ENCODE measurements at places on chromosomes 7 and 10. TPM values are rescaled to one million over a fixed set of nuclear protein-coding genes. Genes with fewer than 3 reads are reported as not detected.

Gene TBX20
- total RNA-seq: not detected

Gene PNLIP
- total RNA-seq: not detected

Gene FAM204A
- 45.1 TPM for total RNA-seq

Gene NDUFB8
- 301 TPM for total RNA-seq

Gene COL13A1
- total RNA-seq: 5.5 TPM

Gene GSDME
- total RNA-seq: 11.9 TPM

Gene GNG11
- 12.9 TPM for total RNA-seq

Gene SEPTIN7
- 286 TPM for total RNA-seq

Gene TRIM56
- total RNA-seq: 11.8 TPM

Gene COL1A2
- 225 TPM for total RNA-seq

Gene AGR3
- not detected for total RNA-seq

Measured in sigmoid colon (tissue), 7 donors.